ENCODE measurements at places on chromosomes 16 and 17.

- no peak for DNase-seq
Measured at GRCh38 chr16:84199861-84200260, 8.9 kb downstream of the ADAD2 start.

DNA sequence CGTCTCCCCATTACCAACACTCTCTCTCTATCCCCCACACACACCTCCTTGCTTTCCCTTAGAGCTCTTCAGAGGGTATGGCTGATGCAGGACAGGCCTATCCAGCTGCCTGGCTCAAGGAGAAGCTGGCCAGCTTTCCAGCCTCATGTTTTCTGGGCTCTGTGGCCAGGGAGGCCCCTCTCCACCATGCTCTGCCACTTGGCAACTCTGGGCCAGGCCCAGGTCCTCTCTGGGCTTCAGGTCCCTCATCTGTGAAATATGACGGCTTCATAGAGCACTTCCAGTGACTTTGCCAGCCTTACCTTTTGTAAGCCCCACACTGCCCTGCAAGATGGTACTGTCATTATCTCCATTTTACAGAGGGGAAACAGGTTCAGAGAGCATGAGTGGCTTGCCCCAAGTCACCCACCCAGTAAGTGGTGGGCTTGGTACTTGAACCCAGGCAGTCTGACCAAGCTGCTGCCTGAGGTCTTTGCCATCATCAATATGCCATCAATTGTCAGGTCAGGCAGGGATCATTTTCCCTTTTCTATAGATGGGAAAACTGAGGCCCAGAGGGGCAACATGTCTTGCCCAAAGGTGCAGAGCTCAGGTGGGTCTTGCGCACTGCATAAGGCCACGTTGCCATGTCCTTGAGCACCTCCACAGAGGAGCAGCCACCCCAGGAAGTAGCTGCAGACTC is 548 bp upstream of the ADGRG5 start:
- no peak for DNase-seq

DNA sequence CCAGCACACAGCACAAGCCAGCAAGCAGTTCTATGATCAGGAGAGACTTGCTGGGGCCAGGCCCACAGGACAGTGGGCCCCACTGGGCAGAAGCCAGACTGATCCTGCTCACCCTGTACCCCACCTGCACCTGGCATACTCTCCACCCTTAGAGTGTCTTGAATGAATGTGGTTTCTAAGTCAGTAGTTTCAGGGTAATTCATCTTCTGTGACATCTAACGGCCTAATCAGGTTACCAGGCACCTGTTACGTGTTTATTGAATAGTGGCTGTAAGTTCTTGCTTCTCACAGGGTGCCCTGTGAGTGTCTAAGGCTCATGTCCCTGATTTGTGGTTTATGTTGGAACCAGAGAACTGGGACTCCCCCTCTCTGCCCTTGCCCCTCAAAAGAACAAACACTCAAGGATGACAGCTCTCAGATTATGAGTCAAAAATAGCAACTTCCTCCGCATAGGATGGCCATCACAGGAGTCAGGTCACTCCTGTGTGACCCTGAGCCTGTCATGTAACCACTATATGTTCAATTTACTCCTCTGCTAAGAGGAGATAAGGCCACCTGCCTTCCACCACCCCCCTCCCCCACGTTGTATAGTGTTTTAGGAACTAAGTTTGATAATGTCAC is 7.0 kb upstream of the OR2C1 start:
- DNase-seq: no peak

DNA sequence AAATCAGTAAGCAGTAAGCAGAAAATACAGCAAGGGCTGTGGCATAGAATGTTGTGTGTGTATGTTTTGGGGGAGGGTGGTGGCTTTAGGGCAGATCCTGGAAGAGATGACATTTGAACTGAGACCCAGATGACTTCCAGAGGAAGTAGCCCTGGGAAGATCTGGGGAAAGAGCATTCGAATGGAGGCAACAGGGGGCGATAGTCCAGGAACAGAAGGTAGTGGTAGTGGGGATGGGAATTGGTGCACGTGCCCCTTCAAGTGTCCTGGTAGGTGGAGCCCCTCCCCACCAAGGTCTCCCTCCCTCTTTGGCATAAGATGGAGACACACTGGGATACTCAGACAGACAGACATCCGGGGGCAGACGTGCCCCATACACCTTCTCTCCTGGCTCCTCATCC is 14.1 kb downstream of the ARHGEF15 start:
- no peak for DNase-seq

DNA sequence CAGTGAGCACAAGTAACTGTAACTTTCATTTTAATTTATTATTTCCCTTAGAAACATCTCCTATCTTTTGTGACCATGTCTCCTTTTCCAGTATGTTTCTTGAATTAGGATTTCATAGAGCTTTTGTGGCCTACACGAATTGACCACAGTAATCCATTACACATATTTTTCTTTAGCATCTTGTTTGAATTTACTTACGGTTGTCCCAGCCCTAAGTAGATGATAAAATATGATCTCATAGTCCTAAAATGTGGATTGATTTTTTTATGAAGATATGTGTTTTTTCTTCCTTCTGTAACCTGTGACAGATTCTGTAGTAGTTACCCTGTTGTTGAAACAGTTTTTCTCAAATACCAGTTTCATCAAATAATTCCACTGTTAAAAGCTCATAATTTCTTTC is 61.5 kb downstream of the NF1 start:
- no peak for DNase-seq

DNA sequence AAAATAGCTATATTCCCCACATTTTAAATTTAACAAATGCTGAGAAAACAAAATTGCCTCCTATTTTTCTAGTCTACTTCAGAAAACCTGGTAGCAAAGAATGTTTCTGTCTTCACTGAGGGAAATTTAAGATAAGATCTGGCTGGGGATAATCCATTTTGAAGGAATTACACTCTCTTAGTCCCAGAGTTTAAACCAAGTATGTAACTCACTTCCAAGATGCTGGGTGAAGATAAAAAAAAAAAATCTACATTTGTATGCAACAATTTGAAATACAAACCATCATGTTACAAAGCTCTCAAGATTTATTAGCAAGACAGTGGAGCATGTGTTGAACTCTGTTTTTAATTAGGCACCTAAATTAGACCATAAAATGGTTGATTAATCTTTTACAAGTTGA is 5.7 kb downstream of the HS3ST3B1 start:
- DNase-seq: no peak
